Fibroblast of skin of abdomen (primary cell): ENCODE measurements at places on chromosomes 11 and 22.

DNA sequence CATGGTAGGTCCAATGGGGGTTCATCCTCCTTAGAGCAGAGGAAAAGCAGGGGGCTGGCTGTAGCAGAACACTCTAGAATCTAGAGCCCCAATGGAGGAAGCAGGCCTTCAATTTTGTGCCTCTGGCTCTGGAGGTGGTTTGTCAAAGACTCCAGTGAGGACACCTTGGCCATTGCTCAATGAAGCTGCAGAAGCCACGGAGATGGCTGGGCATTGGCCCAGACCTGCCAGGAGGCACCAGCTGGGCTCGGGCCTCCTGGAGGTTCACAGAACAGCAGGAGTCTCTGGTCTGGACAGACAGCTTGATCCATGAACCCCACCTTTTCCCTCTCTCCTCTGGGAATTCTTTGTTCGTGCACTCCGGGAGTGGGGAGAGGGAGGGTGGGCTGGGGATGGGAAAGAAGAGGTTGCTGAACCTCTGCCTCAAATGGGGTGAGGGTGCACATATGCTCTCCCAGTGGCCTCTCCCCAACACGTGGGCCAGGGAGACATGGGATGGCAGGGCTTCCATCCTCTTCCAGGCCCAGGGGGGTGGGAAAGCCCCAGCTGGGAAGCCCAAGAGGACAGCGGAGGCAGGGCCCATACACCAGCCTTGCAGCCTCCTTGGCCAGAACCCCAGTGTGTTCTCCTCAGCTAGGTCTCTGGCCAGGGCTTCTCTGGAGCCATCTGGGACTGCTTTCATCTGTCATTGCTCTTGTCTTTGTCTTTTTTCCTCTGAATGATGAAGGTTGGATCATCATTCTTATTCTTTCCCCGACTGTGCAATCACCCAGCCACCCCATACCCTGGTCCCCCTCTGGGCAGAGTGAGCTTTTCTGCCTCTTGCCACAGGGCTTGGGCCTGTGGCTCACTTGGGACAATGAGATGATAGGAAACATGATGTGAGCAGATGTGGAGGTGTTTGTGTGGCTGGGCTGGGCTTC, 1019.4 kb downstream of the BRD1 start:
- no peak for DNase-seq

- DNase-seq = no peak
These were observed 88.2 kb downstream of the FCHSD2 start for GRCh38 chr11:73053964-73054363.

- no peak for DNase-seq
These were observed 27.3 kb upstream of the L3MBTL2 start for GRCh38 chr22:41177622-41178424.

DNA sequence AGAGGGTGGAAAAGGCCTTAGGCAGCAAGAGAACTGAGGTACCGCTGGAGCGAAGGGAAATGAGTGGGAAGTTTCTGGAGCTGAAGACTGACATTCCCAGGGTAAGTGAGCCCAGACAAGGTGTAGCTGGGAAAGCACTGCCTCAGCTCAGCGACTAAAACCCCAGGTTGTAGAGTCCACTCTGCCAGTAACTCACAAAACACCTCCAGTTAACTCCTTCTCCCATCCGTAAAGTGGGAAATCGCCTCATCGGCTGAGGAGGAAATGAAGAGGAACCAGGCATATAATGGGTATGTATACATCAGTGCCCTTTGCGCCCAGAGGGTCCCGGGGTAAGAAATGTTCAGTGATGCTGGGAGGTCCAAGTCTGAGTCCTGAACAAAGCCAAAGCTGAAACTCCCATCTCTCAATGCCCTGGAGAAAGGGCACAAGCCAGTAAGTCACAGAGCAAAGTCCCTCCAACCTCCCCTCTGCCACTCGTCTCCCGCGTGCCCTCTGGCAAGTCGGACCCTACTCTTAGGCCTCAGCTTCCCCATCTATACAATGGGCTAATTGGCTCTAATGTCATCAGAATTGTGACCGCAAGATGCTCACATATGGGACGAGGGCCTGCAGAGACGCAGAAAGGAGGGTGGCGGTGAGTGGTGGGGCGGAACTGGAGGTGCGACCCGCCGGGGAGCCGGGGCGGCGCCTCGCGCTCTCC, 588 bp downstream of the VPS37C start:
- DNase-seq = no peak

DNA sequence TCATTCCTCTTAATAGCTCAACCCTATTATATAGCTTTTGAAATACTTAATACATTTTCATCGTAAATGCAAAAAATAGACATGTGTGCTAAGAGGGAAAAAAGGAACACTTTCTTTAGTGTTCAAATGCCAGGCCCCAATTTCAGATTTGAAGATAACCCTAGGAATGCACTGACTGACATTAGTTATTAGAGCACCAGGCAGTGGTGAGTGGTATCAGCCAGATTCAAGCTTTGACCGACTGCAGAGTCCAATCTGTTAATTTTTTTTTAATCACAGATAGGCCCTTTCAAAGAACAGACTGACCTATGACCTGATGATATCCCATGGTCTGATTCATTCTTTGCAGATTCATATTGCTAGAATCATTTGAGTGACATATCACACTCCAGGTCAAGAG, 874.2 kb upstream of the CHORDC1 start:
- no peak for DNase-seq

DNA sequence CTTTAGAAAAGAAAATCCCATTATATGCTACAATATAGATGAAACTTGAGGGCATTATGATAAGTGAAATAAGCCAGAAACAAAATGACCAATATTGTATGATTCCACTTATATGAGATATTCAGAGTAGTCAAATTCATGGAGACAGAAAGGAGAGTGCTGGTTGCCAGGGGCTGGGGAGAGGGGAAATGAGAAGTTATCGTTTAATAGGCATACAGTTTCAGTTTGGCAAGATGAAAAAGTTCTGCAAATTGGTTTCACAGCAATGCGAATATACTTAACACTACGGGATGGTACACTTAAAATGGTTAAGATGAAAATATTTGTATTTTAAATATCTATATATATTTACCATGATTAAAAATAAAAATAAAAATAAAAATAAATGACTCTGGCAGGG, 31.1 kb upstream of the RDX start:
- no peak for DNase-seq

DNA sequence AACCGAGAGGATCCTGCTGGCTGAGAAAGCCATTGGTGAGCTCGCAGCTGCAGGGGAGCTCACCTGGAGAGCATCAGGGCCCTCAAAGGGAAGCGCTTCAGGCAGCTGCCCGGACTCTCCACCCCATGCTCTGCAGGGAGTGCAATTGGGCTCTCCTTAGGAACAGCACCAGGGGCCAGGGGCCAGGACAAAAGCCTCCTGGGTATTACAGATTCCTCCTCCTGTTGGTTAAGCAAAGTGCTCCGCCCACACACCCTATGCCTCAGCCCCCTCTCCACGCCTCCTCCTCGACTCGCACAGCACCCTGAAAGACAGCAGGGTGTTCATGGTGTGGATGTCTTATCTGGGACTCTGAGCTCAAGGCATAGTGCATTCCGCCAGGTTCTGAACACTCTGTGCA, 139.9 kb downstream of the SHANK2 start:
- no peak for DNase-seq

DNA sequence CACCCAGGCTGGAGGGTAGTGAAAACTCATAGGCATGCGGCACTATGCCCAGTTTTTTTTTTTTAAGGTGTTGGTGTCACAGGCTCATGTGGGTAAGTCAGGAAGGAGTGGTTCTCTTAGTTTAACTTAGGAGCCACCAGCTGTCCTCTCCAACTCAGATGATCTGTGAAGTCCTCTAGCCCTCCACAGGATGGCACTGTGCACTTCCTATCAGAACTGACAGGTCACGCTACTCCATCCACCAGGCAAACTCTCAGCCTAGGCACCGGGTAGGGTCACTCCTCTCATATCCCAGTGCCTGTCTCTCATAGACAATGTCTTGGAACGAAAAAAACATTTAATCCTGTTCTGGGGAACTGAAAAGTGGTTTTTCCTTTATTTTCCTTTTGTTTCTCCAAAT, 16.5 kb downstream of the NAP1L4 start:
- DNase-seq = no peak

DNA sequence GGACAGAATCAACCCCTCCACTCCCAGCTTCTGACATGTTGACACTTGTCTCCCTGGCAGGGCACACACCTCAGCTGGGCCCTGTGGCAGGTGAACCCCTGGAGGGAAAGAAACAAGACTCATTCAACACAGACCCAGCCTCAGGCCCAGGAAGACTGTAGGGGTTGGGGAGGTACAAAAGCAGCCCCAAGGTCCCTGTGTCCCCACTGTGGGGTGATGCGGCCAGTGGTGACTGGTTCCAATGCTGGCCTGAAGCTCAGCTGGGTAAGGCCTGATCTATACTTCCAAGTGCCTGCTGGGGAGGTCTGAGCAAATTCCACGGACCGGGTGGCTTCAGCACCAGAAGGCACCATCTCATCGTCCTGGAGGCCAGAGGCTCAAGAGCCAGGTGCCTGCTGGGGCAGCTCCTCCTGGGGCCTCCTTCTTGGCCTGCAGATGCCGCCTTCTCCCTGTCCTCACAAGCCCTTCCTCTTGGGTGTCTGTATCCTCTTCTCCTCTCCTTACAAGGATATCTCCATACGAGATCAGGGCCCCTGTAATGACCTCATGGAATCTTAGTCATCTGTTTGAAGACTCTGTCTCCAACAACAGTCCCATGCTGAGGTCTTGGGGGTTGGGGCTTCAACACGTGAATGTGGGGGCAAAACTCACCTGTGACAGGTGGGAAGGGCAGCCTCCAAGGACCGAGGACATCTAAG, 1492.1 kb downstream of the BRD1 start:
- peak; percentile 4 for DNase-seq

- DNase-seq = no peak
These were observed 44.3 kb upstream of the HMGXB4 start for GRCh38 chr22:35212996-35213395.

DNA sequence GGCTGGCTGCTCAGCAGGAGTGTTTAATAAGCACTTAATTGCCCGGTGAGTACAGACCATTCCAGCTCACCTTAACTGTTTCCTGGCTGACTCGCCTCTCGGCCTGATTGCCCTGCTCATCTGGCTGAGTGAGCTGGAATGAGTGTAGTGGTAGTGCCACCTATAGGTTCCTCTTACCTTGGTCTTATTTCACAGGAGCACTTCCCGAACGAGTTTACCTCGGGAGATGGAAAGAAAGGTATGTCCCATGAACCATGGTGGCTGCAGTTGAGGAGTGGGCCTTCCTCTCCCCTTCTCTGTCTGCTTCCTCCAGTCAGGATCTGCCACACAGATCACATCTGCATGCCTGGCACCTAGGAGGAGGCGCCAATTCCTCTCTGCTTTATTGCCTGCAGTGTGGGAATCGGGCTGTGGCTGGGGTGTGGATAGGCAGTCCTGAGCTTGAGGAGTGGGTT, 26.7 kb downstream of the UPB1 start:
- peak; percentile 41 for DNase-seq

DNA sequence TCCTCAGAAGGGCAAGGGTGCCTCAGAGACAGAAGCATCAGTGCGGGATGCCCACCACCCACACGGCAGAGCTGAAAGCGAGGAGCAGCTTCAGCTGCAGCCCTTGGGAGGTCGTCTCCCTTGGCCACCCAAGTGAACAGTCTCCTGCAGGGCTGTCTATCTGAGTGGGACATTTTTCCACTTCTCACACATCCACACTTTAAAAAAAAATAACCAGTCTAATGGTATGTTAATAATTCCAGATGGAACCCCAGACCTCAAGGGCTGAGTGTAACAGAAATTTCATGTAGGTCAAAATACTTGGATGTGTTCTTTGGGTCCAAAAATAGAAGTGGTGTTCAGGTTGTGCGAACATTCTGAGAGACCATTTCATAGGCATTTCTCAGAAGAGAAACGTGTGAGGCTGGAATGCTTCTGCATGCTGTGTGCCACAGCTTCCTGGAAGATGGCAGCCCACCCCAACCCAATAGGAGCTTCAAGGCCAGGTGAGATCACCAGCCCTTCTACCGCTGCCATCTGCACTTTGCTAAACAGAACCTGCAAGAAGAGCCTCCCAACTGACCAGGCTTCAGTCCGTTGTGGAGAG, 623.2 kb downstream of the OPCML start:
- DNase-seq = no peak

DNA sequence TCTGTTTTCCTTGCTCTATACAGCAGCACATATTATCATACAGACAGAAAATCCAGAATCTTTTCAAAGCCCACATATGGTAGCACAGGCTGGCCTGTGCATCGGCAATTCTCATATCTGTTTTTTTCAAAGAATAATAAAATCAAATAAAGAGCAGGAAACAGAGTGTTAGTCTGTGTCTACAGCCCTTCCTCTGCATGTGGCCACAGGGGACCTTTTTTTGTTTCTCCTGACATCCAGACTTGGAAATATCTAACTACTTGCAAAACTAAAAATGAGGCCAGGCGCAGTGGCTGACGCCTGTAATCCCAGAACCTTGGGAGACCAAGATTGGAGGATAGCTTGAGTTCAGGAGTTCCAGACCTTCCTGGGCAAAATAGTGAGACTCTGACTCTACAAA, 20.3 kb downstream of the LAYN start:
- DNase-seq = no peak

- DNase-seq = no peak
These were observed 18.6 kb upstream of the CD5 start for GRCh38 chr11:61083601-61084147.

DNA sequence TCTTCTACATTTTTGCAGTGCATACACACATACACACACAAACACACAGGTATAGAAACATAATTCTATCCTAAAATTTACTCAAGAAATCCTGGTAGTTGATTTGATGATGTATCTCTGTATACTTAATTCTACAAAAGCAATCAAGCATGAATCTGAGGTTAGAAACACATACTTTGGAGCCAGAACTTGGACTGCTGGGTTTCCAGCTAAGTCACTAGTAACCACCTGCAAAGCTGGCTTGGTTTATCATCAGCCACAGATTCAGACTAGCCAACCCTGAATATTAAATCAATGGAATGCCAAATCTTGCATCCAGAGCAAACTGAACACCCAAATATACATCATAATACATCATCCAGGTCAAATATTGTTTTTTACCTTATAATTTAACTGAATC, 24.8 kb upstream of the POU2AF2 start:
- DNase-seq = no peak

GRCh38 chr11:102323542-102324251, 6.4 kb downstream of the BIRC3 start:
- peak; percentile 79 for DNase-seq

DNA sequence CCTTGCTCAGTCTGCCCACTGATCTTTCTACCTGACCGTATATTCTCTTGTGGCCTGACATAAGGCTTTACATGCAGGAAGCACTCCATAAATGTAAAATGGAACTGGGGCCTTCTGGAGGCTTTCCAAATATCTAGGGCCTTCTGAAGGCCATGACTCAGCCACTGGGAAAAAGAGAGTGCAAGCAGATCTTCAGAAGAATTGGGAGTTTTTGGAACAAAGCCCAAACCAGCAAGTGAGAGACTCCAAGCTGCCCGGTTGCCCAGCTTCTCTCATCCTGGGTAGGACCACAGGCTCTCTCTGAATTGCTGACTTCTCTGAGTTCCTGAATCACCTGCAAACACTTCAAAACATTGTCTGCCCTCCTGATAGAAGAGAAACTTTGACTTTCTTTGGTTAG, 107.9 kb upstream of the BMAL1 start:
- DNase-seq = peak; percentile 94

DNA sequence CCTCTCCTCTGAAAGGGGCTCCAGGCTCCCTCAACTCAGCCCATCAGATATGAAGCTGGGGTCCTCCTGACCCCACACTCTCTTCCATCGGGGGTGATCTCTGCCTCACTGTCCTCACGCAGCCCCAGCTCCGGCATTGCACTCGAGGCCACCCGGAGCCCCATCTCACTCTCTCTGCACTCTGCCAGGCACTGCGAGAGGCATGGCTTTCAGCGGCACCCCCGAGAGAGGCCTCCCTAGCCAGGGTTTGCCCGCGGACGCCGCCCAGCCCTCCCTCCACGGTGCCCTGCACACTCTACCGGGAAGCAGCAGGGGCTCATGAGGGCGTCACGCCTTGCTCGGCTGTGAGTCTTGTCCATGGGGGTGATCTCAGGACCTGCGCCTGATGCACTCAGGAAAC, 436.2 kb downstream of the BRD1 start:
- no peak for DNase-seq
